ENCODE measurements at places on chromosomes 7 and 10. TPM values are rescaled to one million over a fixed set of nuclear protein-coding genes. Genes with fewer than 3 reads are reported as not detected.

OPN1SW gene
- total RNA-seq = not detected

DNA sequence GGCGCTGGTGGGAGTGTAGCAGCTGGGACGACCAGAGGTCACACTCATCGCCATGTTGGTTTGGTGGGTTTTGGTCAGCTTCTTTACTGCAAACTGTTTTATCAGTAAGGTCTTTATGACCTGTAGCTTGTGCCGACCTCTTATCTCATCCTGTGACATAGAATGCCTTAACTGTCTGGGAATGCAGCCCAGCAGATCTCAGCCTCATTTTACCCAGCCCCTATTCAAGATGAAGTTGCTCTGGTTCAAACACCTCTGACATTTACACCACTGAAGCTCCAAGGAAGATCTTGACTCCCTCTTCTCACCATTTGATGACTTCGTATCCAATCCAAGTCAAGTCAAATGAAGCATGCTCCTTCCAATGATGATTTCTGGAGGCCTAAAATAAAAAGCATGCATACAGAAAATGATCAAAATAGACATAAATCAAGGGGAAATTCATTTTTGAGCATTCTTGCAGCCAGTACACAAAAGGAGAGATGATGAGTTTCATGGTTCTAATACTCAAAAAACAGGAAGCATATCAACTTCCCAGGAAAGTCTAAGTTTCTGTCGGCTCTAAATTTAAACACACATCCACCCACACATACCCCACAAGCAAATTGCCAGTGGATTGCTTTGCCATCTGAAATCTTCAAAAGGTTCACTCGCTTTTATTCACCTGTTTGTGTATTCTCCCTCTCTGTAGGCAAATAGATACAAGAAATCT, 2.4 kb upstream of the PSMG3 start:
- no peak for DNase-seq

DNA sequence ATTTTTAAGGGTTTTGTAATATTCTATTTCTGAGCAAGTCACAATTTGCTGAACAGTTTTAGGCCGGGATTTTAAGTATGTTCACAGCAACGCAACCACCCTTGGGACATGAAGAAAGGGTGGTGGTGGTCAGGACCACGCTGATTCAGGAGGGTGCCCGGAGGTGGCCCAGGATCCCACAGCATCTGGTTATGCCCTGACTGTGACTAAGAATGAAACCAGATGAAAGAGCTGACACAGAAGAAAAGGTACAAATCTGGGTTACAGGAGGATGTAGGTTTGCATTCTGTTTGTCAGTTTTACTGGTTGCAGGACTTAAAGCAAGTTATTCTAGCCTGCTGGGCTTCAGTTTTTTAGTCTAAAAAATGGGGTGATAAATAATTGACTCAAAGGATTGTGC, 279.7 kb downstream of the CCSER2 start:
- no peak for DNase-seq

- no peak for DNase-seq
Observed at GRCh38 chr10:86187499-86188239, 178.9 kb downstream of the GRID1 start.

ACTL6B gene
- total RNA-seq = not detected

- DNase-seq = no peak
Observed at GRCh38 chr7:55307123-55307916, 57.8 kb upstream of the LANCL2 start.

PDK4 gene
- total RNA-seq = 3,046 TPM

DNA sequence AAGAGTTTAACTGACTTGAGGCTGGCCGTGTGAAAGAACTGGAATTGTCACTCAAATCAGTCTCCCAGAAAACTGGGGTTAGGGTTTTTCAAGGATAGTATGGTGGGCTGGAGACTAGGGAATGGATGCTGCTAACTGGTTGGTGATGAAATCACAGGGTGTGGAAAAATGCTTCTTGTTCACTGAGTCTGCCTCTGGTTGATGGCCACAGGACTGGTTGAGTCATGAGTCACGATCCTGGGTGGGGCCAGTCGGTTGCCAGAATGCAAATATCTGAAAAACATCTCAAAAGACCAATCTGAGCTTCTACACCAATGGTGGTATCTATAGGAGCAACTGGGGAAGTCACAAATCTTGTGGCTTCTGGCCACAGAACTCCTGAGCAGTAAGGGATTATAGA, 16.3 kb upstream of the BAMBI start:
- DNase-seq = peak; percentile 24

BMPER gene
- 2.4 TPM for total RNA-seq

GRCh38 chr10:84098667-84099066, 40.6 kb upstream of the GHITM start:
- no peak for DNase-seq

ASB10 gene
- total RNA-seq = 21.7 TPM

NRCAM gene
- 1.1 TPM for total RNA-seq

GPR37 gene
- 0.22 TPM for total RNA-seq

GRCh38 chr10:50600831-50601477, 22.8 kb downstream of the SGMS1 start:
- DNase-seq = no peak

PLAU gene
- total RNA-seq = 18.2 TPM

VSTM4 gene
- 2.4 TPM for total RNA-seq

DNA sequence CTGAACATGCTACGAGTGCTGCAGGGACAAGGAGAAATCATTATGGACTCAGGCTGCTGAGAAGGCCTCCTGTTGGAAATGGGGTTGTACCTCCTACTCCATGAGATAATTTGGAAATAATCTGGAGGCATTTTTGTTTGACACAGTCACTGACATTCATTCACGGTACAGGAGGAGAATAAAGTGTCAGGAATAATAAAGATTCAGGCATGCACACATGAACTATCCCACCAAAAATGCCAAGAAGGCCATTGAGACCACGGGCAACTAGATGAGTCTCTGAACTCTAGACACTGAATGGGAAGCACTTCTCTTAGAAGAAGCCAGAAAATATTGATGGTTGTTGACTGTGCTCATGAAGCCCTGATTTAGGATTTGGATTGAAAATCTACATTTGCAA, 220.9 kb upstream of the HABP2 start:
- DNase-seq = no peak

AGMO gene
- not detected for total RNA-seq

GRM3 gene
- total RNA-seq = not detected

RFC2 gene
- 17.7 TPM for total RNA-seq

PCDH15 gene
- not detected for total RNA-seq

- peak; percentile 69 for DNase-seq
Observed at GRCh38 chr10:89235073-89235798, 16.3 kb downstream of the LIPA start.
